ENCODE measurements at places on chromosomes 3 and 15. TPM values are rescaled to one million over a fixed set of nuclear protein-coding genes. Genes with fewer than 3 reads are reported as not detected.

The TUSC7 gene
- not detected for polyA plus RNA-seq

The CCDC71 gene
- 18.4 TPM for polyA plus RNA-seq

GRCh38 chr15:76108021-76108723 is 48.4 kb downstream of the TMEM266 start:
- DNase-seq = no peak

DNA sequence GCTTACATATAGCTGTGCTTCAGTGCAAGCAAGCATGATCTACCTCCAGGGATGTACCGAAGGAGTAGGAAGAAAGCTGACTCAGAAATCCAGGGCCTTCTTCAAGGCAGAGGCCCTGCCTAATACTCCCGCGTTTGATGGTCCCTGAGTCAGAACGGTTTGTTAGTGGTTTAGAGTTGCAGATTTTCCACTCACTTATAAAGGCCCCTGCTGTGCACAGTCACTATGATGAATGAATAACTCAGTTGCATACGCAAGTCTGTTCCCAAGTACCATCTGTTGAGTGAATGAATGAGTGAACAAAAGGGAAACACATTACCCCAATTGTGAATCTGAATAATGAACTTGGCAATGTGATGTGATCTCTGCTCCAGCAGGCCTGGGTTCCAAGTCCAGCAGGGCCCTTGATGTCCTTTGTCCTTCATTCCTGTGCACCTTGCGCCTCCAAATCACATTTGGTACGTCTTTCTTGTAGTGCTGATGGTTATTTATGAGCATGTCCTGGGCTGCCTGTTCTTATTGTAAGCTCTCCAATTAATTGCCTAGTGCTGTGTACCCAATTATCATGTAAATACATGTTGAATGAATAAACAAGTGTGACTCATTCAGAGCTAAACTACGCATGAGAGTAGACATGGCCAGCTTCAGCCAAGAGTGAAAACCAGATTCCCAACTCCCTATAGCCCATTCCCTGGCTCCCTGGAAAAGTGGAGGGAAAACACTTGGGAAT is 85.3 kb upstream of the LIMD1 start:
- no peak for DNase-seq

DNA sequence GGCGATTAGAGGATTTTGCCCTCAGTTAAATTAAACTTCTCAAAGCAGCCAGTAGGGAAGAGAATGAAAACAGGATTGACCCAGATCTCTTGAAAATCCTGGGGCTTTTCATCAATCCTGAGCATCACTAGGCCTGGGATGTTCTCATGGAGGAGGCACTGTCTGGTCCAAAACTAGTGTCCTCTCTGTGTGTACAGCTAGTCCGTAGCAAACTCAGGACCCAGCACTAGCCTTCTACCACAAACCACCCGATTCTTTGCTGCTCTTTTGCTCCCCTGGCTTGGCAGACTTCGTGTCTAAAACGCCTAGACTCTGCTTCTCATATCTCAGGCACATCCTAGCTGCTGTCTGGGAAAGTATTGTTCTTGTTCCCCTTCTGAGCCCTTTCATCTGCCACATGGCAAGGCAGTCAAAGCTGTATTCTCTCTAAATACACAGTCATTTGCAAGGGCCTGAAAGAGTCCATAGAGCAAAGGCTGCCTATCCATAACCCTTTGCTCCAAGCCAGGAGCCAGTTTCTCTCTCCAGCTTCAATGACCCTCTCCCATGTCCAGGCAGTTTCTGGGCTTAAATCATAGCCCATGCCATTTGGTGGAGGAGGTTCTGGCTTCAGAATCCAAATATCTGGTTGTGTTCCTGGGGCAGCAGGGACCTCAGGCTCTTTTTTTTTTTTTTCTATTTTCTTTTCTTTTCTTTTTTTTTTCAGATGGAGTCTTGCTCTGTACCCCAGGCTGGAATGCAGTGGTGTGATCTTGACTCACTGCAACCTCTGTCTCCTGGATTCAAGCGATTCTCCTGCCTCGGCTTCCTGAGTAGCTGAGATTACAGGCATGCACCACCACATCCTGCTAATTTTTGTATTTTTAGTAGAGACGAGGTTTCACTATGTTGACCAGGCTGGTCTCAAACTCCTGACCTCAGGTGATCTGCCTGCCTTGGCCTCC is 52.4 kb downstream of the CDC25A start:
- no peak for DNase-seq

DNA sequence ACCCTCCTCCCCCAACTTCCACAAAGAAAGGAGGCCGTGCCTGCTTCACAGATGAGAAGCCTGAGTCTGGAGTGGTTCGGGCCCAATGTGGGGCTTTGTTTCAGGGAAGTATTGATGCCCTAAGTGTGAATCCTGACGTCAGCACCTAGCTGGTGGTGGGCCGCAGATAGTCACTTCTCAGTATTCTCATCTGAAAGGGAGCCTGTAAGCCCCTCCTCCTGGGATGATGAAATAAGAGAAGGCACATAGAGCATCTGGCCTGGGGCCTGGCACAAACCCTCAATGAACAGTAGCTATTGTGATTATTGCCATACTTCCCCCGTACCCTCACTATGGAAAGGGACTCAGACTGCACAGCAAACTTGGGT is 24.8 kb downstream of the LINGO1 start:
- no peak for DNase-seq

DNA sequence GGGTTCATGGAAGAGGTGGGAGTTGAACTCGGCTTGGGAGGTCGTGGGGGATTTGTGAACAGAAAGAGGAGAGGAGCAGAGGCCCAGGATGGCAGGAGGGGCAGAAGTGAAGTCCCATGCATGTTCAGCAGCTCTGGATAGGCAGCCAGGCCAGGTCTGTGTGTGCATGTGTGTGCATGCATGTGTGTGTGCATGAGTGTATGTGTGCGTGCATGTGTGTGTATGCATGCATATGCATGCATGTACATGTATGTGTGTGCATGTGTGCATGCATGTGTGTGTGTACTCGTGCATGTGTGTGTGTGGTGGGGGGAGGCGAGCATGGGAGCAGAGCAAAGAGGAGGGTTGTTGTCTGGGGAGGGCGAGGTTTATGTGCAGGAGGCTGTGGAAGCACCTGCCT is 178.4 kb downstream of the RPLP1 start:
- no peak for DNase-seq

The FYTTD1 gene
- polyA plus RNA-seq = 59.4 TPM

- DNase-seq = no peak
These were observed 15.9 kb downstream of the RHCG start for GRCh38 chr15:89480505-89480904.

- peak; percentile 60 for DNase-seq
These were observed 54.9 kb downstream of the DCUN1D1 start for GRCh38 chr3:182925330-182925943.

DNA sequence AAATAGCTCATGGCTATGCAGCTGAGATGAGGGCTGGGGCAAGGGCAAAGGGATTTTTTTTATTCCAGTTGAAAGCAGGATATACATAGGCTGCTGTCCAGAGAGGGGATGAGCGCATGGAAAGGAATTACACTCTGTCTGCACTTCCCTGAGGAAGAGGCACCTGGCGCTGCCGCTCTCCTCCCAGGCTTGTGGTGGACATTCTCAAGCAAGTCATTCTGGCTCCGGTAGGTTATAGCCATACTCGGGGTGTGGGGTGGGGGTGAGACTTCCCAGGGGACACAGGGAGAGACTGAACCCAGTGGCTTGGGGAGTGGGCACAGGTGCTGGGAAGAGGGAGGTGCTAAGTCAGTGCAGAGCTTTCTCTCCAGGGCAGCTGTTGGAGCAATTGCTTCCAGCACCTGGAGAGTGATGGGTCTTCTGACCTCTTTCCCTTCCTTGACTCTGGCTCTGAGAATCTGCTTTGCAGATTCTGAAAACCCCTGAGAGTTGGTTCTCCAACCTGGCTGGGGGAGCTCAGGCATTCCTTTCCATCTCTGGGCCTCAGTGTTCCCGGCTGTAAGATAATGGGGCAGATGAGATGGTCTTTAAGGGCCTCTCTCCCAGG is 24.3 kb downstream of the CYP8B1 start:
- DNase-seq = no peak

DNA sequence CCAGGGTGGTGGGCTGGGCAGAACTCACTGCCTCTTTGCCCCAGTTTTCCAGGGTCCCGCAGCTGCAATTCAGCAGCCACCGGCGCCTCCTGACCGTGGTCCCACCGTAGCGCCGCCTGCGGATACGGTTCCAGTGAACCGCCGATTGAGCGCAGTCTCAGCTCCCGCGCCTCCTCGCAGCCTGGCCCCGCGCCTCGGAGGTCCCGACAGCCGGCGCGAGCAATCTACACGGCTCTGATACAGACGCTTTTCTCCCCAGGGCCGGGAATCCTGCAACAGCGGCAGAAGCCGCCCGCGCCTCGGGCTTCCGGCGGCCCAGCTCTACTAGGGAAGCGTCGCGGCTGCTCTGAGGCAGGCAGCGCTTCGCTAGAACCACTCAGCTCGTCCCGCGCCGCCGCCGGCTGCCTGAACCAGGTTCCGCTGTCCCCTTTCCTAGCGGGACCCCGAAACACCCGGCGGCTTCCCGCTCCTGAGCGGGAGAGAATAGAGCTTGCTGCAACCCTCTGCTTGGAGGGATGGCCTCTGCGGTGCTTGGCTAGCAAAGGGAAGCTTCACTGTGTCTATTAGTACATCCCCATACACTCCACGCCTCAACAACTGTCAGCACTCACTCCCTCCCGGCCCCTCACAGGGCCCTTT is 3.1 kb downstream of the FOXL2NB start:
- DNase-seq = no peak

GRCh38 chr15:23565395-23566070 is at the start of gene MKRN3:
TSS of gene MKRN3 (plus strand) at chr15:23565674. CDS start at chr15:23565783, 109 bp downstream.
- no peak for DNase-seq

DNA sequence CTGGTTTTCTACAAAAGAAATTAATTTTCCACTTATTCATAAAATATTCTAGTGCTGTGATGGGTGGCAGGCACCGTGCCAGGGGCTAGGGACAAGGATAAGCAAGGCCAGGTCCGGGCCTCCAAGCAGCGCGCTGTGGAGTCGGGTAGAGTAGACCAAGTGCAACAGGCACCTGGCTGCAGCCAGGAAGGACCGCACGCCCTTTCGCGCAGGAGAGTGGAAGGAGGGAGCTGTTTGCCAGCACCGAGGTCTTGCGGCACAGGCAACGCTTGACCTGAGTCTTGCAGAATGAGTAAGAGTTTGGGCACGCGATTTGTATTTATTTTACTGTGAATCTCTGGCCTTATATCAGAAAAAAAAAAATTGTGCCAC is at the start of gene CASR:
CASR (plus strand) TSS at position 148 of the 372 bp plus-strand sequence. CDS start 70,522 bp downstream, outside the sequence.
- peak; percentile 8 for DNase-seq

The MESP2 gene
- 0.05 TPM for polyA plus RNA-seq

The FBXO40 gene
- not detected for polyA plus RNA-seq

DNA sequence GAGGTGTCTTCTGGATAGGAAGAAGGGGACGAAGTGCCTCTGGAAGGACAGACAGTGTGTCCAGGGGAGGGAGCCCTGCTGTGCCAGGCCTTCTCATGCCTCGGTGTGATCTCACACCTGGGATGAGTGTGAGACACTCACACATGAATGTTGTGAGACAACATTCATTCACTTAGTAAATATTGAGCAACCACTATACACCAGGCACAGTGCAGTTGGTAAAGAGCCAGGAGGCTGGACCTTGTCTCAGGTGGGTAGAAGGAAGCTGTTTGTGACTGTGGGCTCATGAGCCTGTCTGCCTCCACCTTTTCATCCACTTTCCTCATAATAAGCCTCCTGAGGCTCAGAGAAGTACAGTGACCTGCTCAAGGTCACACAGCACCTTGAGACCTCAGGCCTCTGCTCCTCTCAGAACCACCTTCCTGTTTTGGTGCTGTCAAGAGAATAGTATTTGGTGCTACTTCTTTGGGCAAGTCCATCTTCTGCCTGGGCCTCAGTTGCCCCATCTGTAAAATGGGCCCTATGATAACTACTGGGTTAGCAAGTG is 20.9 kb downstream of the SLC6A6 start:
- DNase-seq = no peak

- no peak for DNase-seq
These were observed 4.9 kb upstream of the FAM131A start for GRCh38 chr3:184332370-184333090.

- no peak for DNase-seq
These were observed 226.7 kb downstream of the PDZRN3 start for GRCh38 chr3:73398084-73398483.

DNA sequence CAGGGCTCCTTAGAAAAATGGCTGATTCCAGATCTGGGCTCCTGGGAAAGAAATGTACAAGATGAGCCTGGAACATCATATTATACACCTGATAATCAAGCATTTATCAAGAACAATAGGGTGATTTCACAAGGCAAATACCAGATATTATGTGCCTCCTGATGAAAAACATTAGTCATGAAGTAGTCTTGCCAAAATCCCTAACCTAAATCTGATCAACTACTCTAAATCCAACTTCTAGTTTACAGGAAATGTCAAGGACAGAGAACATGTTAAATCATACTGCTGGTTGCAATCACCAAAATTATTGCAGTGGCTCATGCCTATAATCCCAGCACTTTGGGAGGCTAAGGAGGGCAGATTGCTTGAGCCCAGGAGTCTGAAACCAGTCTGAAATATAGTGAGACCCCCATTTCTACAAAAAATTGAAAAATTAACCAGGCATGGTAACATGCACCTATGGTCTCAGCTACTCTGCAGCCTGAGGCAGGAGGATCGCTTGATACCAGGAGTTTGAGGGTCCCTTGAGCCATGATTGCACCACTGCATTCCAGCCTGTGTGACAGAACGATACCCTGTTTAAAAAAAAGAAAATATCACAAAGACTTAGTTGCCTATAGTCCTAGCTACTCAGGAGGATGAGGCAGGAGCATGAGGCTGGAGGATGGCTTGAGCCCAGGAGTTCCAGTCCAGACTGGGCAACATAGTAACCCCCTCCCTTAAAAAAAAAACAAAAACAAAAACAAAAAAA is 34.9 kb upstream of the ATP13A3 start:
- no peak for DNase-seq

The RLBP1 gene
- polyA plus RNA-seq = not detected

The SLC9C1 gene
- not detected for polyA plus RNA-seq

GRCh38 chr3:45593708-45594601 is 596 bp upstream of the LIMD1 start:
- DNase-seq = peak; percentile 57

DNA sequence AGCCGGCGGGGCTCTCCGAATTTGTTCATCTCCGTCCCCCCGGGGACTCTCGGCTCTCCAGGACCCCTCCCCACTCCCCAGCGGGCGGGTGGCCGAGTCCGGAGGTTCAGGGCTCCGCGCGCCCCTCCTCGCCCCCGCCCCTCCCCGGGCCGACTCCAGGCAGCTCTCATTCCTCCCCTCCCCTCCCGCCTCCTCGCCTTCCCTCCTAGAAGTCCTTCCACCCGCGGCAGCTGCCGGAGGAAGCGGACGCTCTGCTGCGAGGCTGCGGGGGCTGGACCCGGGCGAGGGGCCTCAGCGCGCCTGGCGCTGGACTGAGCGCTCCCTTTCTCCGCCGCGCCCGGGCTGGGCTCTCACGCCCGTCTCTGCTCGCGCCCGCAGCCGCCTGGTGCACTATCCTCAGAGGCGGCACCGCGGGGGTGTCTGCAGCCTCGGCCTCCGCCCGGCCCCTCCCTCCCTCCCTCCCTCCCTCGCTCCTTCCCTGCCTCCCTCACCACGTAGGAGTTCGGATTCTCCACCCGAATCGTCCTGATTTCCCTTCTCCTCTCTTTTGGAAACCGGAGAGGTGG is at the start of gene ROBO2:
ROBO2 (plus strand) TSS at position 494 of the 566 bp plus-strand sequence. CDS start 687 bp downstream, outside the sequence.
- no peak for DNase-seq

DNA sequence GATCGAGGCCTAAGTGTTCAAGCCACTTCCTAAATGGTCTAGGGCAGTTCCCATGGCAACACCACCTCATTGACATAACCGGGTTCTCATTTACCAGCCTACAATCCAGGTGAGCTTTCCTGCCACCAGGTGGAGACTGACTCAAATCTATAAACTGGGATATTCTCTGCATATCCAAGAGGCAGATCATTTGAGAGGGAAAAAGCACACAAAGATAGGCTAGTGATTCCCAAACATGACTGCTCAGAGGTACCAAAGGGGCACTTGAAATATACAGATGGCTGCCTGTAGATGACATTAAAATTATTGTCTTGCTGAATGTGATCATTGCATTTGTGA is 141.3 kb upstream of the PROK2 start:
- DNase-seq = no peak
